Sigmoid colon (tissue), 7 donors: ENCODE measurements at places on chromosomes 7 and 10. TPM values are rescaled to one million over a fixed set of nuclear protein-coding genes. Genes with fewer than 3 reads are reported as not detected.

- no peak overlapping the region for H3K27ac ChIP-seq
- no peak for DNase-seq
- no peaks in the 10 kb centered on the region for H3K4me1 ChIP-seq
- no peaks in the 10 kb centered on the region for H3K27me3 ChIP-seq
- no peak overlapping the region for H3K4me3 ChIP-seq
Measured at GRCh38 chr7:28815928-28816373, 142.2 kb downstream of the TRIL start.

GRCh38 chr10:33967606-33968120 is 633.2 kb upstream of the NRP1 start:
- H3K27ac ChIP-seq = no peak overlapping the region
- no peaks in the 10 kb centered on the region for H3K27me3 ChIP-seq
- DNase-seq = no peak

DNA sequence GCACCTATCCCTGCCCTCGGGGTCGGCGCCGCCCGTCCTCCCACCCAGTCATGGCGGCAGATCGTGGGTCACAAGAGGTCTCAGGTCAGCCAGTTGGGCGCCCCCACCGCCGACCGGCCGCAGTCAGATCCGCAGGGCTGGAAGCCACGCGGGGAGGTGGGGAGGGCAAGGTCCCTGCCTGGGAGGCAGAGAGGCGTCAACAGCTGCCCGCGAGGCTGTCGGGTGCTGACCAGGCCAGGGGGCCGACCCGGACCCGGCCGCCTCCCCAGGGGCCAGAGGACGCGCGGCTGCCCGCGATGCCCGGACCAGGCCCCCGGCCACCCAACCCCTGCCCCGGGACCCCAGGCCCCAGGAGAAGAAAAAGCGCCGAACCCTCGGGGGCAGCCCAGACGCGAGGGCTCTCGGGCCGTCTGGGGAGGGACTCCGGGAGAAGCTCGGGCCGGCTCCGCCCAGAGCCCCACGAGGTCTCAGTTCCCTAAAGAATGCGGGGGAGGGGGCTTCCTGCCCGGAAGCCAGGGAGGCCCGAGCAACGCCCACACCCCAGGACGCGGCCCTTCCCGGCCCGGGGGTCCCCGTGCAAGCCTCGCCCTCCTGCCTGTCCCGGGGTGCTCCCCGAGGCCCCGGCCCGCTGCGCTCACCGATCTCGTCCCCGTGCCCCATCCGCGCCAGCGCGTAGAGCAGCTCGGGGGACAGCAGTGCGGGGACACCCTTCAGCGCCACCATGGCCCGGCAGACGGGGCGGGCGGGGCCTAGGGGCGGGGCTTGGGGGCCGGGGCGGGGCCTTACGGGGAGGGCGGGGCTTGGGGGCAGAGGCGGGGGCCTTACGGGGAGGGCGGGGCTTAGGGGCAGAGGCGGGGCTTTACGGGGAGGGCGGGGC is at the start of gene FUOM:
TSS of gene FUOM (minus strand) at position 735 of the 877 bp plus-strand sequence. CDS start at position 723, 12 bp downstream.
- peaks cover 16% of the 10 kb centered on the region for H3K4me1 ChIP-seq
- H3K27me3 ChIP-seq = peaks cover 3% of the 10 kb centered on the region
- H3K36me3 ChIP-seq = peaks cover 4% of the 10 kb centered on the region
- H3K27ac ChIP-seq = peak within 1 kb of the TSS; percentile 64
- no peak for DNase-seq

Gene SEC24C
- 40.5 TPM for total RNA-seq

Gene SCRN1
- 55.0 TPM for total RNA-seq

- no peaks in the 10 kb centered on the region for H3K27me3 ChIP-seq
- H3K4me3 ChIP-seq = peak overlapping the region; percentile 55
- peak overlapping the region; percentile 80 for H3K27ac ChIP-seq
- H3K4me1 ChIP-seq = peaks cover 25% of the 10 kb centered on the region
- peak; percentile 70 for DNase-seq
Measured at GRCh38 chr7:74093671-74094223, 10.1 kb downstream of the LIMK1 start.

DNA sequence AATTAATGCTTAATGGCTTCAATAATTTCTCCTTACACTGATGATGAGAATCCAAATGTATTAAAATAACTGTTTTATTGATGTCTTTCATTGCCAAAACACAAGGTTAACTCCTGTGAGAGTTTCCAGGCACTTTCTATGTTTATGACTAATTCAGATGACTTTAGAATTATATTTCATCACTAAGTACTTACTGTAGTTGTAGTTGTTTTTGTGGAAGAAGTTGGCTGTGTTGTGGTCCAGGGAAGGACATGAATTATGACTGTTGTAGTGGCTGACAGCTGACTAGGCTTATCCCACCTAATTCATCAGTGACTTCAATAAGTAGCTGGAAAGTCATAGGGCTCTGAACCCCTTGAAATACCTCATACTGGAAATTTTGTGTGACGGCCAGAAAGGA is 254.8 kb downstream of the HGF start:
- no peaks in the 10 kb centered on the region for H3K36me3 ChIP-seq
- peaks cover 23% of the 10 kb centered on the region for H3K4me1 ChIP-seq
- H3K27me3 ChIP-seq = no peaks in the 10 kb centered on the region
- H3K27ac ChIP-seq = no peak overlapping the region

- H3K36me3 ChIP-seq = no peaks in the 10 kb centered on the region
- DNase-seq = no peak
- no peaks in the 10 kb centered on the region for H3K27me3 ChIP-seq
- peaks cover 24% of the 10 kb centered on the region for H3K4me1 ChIP-seq
- no peak overlapping the region for H3K4me3 ChIP-seq
Measured at GRCh38 chr10:130931256-130931655, 380.3 kb downstream of the TCERG1L start.

DNA sequence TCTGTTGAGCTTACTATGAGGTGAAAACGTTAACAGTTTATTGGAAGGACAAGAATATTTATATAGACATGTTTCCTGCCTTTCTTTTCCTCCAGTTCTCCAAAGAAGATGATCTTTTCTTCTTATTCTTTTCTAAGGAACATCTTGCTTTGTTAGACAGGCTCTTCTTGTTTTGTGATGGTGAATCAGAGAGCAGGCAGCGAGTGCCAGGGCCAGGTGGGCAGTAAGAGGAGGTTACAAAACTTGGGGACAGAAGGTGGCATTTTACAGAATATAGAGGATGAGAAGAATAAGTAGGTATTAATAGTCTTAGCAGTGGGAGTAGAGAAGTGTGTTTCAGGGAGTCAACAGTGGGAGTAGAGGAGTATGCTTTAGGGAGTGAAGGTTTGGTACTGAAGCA is 223.6 kb downstream of the ARL4A start:
- H3K4me3 ChIP-seq = no peak overlapping the region
- no peaks in the 10 kb centered on the region for H3K4me1 ChIP-seq
- DNase-seq = no peak
- no peaks in the 10 kb centered on the region for H3K36me3 ChIP-seq
- H3K27me3 ChIP-seq = no peaks in the 10 kb centered on the region

Gene LYZL1
- not detected for total RNA-seq

- peak overlapping the region; percentile 42 for H3K4me3 ChIP-seq
- H3K4me1 ChIP-seq = peaks cover 27% of the 10 kb centered on the region
- no peaks in the 10 kb centered on the region for H3K27me3 ChIP-seq
- DNase-seq = peak; percentile 70
- H3K36me3 ChIP-seq = no peaks in the 10 kb centered on the region
Measured at GRCh38 chr7:129187681-129188371, 607 bp upstream of the SMO start.

- no peak for DNase-seq
- H3K27me3 ChIP-seq = no peaks in the 10 kb centered on the region
- H3K36me3 ChIP-seq = no peaks in the 10 kb centered on the region
- no peaks in the 10 kb centered on the region for H3K4me1 ChIP-seq
- H3K4me3 ChIP-seq = no peak overlapping the region
- H3K27ac ChIP-seq = no peak overlapping the region
Measured at GRCh38 chr7:51255036-51255435, 61.6 kb downstream of the COBL start.

DNA sequence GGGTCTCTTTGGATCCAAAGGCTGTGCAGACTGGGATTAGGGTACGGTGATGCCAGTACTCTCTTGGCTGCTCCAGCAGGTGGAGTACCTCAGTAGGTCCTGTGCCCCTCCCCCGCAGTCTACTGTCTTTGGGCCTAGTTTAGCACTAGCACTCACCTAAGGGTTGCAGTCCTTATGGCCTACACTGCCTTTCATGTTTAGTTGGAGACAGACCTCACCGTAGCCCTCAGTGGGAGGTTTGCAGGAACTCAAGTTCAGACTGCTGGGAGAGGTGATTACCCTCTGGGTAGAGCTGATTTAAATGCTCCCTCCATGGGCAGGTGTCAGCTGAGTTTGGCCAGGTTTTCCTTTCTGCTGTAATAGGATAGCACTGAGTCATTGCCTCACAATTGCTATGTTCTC is 210.8 kb upstream of the TMEM196 start:
- H3K4me1 ChIP-seq = no peaks in the 10 kb centered on the region
- H3K4me3 ChIP-seq = no peak overlapping the region
- no peaks in the 10 kb centered on the region for H3K27me3 ChIP-seq
- H3K27ac ChIP-seq = no peak overlapping the region

Gene TMEM139
- 0.71 TPM for total RNA-seq

DNA sequence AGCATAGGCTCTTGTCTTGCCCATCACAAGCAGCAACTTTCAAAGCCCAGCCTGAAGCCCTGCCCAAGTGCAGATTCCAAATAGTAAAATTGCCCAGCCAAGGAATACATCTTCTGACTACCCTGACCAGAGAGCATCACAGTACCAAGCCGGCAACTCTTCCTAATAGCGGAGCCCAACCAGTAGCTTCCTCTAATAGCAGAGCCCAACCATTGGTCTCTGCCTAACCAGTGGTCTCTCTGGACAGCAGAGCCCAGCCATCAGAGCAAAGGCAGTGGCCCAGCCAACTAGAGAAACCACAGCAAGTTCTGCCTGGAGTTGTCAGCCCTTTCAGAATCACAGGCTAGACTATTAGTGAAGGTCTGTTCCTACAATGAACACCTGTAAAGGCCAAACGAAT is 285.6 kb downstream of the HGF start:
- no peak overlapping the region for H3K4me3 ChIP-seq
- peaks cover 12% of the 10 kb centered on the region for H3K4me1 ChIP-seq
- no peak overlapping the region for H3K27ac ChIP-seq
- no peaks in the 10 kb centered on the region for H3K27me3 ChIP-seq

Gene UCN3
- total RNA-seq = not detected

Gene SLC18A3
- total RNA-seq = 0.68 TPM

Gene ELFN1
- total RNA-seq = 0.36 TPM

Gene CALHM1
- total RNA-seq = not detected

DNA sequence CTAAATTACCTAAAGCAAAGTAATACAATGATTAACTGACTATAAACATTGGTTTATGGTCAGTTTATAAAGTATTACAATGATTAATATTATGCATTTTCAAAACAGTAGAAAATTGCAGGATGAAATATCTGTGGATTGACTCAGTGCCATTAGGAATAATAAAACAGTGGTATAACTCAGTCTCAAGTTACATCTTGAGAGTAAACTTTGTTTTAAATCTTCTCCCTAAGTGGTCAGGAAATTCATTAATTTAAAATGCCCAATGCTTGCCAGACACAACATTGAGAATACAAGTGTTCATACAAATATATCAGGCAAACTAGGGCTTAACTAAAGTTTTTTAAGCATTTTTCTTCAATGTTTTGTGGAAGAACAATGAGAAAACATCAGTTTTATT is 257.8 kb downstream of the ETV1 start:
- H3K4me3 ChIP-seq = no peak overlapping the region
- H3K36me3 ChIP-seq = no peaks in the 10 kb centered on the region
- no peak overlapping the region for H3K27ac ChIP-seq
- H3K4me1 ChIP-seq = no peaks in the 10 kb centered on the region

Gene CCDC146
- total RNA-seq = 45.7 TPM

DNA sequence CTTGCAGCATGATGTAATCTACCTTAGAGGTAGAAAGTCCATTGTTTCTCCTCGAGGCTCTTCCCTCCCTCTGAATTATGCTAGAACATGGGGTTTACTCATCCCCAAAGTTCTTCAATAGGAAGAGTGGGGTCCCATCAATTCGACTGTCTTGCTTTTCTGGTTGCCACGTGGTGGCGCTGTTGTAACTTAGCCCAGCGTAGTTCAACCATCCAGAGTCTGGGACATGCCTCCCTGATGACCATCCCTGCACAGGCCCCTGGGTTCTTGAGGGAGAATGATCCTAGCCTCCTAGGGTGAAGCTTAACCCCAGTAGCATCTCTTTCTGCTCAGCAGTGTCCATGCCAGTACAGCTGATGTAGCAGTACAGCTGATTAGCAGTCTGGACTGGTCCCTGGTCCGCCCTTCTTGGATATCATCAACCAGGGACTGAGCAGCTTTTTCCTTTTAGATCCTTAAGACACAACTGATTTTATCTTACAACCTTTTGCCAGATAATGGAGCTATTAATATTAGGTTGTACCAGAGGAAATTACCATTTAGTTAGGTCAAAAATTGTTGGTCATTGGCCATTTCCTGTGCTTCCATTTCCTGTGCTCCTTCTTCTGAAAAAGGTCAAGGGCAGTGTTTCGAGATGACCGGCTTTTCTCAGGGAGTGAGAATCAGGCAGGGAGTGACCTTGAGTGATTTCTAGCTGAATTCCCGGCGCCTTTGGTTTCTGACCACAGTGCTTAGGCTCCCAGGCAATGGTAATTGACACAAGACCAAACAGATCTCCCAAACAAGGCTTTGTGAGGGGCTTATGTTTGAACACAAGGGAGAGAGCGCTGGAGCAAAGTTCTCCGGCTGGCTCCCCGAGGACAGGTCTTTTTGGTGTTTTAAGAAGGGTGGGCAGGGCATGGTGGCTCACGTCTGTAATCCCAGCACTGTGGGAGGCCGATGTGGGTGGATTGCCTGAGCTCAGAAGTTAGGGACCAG is 65.4 kb downstream of the TACC2 start:
- H3K36me3 ChIP-seq = no peaks in the 10 kb centered on the region
- no peaks in the 10 kb centered on the region for H3K27me3 ChIP-seq
- H3K4me3 ChIP-seq = no peak overlapping the region

GRCh38 chr7:44962483-44963251 is 16.1 kb downstream of the MYO1G start:
- H3K4me3 ChIP-seq = peak overlapping the region; percentile 45
- no peaks in the 10 kb centered on the region for H3K36me3 ChIP-seq
- peaks cover 23% of the 10 kb centered on the region for H3K27me3 ChIP-seq
- DNase-seq = no peak

Gene C10orf67
- total RNA-seq = not detected

DNA sequence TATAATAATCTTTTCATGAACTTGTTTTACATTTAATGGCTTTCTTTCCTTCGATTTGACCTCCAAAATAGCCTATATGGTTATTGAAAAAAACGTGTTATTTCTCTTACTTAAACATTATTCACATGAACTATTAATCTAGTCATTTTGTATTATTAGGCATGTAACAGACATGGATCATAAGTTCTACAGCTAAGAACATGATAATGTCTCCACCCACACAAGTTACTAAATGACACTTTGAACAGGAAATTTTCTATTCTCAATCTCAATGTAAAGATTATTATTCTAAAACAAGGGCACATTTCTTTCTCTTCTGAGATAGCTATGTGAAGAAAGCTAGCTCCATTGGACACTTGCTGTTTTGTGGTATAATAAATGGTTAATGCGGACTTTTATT is 10.0 kb downstream of the LAMB4 start:
- H3K36me3 ChIP-seq = no peaks in the 10 kb centered on the region
- H3K4me1 ChIP-seq = no peaks in the 10 kb centered on the region
- H3K27me3 ChIP-seq = no peaks in the 10 kb centered on the region
- no peak overlapping the region for H3K4me3 ChIP-seq
